ENCODE measurements at places on chromosomes 13 and 19. TPM values are rescaled to one million over a fixed set of nuclear protein-coding genes. Genes with fewer than 3 reads are reported as not detected.

- H3K4me1 ChIP-seq: no peaks in the 10 kb centered on the region
- no peak overlapping the region for H3K4me3 ChIP-seq
- no peak for DNase-seq
- no peak overlapping the region for H3K27ac ChIP-seq
- H3K27me3 ChIP-seq: no peaks in the 10 kb centered on the region
Measured at GRCh38 chr13:90365130-90365529, 982.4 kb upstream of the MIR17HG start.

The FGF22 gene
- 2.1 TPM for total RNA-seq

GRCh38 chr13:43425234-43425633 is 361.5 kb downstream of the ENOX1 start:
- no peaks in the 10 kb centered on the region for H3K27me3 ChIP-seq
- no peak overlapping the region for H3K4me3 ChIP-seq
- no peak for DNase-seq
- H3K27ac ChIP-seq: no peak overlapping the region
- no peaks in the 10 kb centered on the region for H3K4me1 ChIP-seq

The OR10H3 gene
- not detected for total RNA-seq

DNA sequence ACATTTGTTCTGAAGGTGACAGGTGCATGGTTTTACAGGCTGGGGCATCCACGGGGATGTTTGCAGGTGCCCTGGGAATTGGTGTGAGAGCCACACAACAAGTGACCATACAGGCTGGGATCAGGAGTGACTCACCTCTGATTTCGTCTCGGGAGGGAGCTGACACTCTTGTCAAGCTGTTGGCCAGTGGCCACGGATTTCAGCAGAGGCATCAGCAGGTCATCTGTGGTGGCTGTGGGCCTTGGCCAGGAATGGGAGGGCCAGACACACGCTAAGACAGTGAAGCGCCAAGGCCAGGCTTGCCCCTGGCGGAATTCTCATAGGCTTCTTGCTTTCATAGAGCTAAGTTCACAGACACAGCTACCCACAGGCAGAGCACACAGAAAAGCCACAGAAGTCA is 108.6 kb downstream of the HSPH1 start:
- no peaks in the 10 kb centered on the region for H3K4me1 ChIP-seq
- no peaks in the 10 kb centered on the region for H3K27me3 ChIP-seq

DNA sequence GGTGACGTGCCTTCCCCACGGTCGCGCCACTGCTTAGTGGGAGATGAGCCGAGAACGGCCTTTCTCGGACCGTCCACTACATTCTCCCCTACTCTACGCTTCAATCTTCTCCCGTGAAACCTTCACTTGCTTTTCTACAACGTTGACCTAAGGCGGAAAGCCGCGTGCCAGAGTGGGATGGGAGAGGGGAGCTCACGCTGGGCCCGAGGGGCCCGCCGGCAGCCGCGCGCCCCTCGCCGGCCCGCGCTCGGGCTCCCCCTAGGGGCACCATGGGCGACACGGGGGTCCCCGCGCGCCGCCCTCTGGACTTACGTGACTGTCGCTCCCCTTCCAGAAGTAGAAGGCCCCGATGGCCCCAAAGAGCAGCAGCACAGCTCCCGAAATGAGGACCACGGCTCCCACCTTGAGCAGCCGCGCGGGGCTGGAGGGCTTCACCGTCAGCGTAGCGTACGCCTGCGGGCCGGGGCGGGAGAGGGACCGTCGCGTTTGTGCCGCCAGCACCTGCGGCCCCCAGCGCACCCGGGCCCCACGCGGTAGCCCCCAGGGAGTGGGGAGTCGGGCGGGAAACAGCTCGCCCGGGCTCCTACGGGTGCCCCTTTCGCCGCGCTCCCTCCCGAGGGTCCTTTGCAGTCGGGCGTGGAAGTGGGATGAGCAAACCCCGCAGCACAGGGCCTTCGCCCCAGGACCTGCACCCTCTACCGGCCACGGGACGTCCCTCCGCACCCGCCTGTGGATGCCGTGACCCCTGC is 727 bp downstream of the CNMD start:
- H3K4me1 ChIP-seq: peaks cover 15% of the 10 kb centered on the region
- H3K36me3 ChIP-seq: no peaks in the 10 kb centered on the region
- H3K4me3 ChIP-seq: peak overlapping the region; percentile 55

The ZNF568 gene
- total RNA-seq: 14.7 TPM

The ZNF154 gene
- total RNA-seq: 7.0 TPM

The RXFP2 gene
- not detected for total RNA-seq

GRCh38 chr19:55353803-55354697 is 469 bp downstream of the COX6B2 start:
- DNase-seq: no peak
- H3K27me3 ChIP-seq: peaks cover 40% of the 10 kb centered on the region
- H3K4me3 ChIP-seq: peak overlapping the region; percentile 63
- H3K4me1 ChIP-seq: peaks cover 18% of the 10 kb centered on the region

- peaks cover 73% of the 10 kb centered on the region for H3K4me1 ChIP-seq
- no peaks in the 10 kb centered on the region for H3K36me3 ChIP-seq
- H3K4me3 ChIP-seq: no peak overlapping the region
- H3K27me3 ChIP-seq: no peaks in the 10 kb centered on the region
- H3K27ac ChIP-seq: no peak overlapping the region
Measured at GRCh38 chr13:114112231-114112825, 20.1 kb downstream of the RASA3 start.

DNA sequence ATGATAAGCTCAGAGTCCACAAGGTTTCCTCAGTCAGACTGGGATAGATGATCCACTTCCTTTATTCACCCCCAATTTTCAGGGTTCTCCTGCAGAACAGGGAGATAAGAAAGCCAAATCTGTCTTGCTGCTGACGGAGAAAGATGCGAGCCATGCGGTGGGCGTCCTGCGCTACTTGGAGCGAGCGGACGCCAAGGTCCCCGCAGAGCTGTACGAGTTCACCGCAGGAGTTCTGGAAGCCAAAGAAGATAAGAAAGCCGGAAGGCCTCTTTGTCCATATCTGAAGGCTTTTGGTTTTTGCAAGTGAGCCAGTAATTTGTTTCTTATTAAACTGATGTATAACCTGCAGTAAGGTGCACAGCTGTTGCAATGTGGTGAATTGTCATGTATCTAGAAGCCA is 66.7 kb downstream of the SLC7A9 start:
- no peak for DNase-seq
- no peak overlapping the region for H3K27ac ChIP-seq
- no peaks in the 10 kb centered on the region for H3K4me1 ChIP-seq

DNA sequence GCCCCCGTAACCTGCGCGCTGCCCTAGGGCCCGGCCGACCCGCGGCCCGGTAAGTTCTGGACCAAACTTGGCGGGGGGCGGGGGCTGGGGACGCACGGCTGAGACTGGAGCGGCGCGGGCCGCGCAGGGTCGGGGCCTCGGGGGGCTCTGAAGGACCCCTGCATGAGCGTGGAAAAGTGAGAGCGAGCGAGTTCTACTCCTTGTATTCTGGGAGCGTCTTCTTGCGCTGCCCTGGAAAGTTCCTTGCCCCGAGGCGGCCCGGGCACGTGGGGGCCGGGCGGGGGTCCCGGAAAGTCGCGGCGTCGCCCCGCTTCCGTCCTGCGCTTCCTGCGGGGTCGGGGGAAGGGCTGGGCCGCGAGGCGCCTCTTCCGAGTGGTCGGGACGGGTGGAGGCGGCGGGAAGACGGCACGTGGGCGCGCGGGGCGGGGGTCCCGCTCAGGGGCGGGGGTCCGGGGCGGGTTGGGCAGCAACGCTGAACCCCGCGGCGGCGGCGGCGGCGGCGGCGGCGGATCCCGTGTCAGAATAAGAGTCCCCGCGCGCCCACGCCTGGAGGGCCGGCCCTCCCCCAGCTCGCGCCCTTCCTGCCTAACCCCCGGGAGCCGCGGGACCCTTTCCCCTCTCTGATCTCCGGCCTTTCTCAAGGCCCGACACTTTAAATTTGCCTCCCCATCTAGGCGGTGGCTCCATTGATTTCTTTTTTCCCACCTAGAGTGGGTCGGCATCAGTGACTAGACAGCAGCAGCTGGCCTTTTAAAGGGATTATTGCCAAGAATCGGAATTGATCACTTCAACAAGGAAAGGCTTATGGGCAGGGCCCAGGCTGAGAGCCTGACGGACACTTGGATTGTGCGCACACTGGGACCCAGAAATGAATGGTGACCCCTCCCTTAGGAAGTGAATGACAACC is 749 bp downstream of the GATAD2A start:
- H3K4me3 ChIP-seq: peak overlapping the region; percentile 97
- peak overlapping the region; percentile 88 for H3K27ac ChIP-seq
- H3K27me3 ChIP-seq: no peaks in the 10 kb centered on the region
- DNase-seq: no peak

The BRCA2 gene
- 0.83 TPM for total RNA-seq

The STARD13 gene
- 57.0 TPM for total RNA-seq

- peaks cover 10% of the 10 kb centered on the region for H3K4me1 ChIP-seq
- no peak overlapping the region for H3K27ac ChIP-seq
- no peak for DNase-seq
Measured at GRCh38 chr13:98348466-98349200, 171.6 kb upstream of the RNF113B start.

DNA sequence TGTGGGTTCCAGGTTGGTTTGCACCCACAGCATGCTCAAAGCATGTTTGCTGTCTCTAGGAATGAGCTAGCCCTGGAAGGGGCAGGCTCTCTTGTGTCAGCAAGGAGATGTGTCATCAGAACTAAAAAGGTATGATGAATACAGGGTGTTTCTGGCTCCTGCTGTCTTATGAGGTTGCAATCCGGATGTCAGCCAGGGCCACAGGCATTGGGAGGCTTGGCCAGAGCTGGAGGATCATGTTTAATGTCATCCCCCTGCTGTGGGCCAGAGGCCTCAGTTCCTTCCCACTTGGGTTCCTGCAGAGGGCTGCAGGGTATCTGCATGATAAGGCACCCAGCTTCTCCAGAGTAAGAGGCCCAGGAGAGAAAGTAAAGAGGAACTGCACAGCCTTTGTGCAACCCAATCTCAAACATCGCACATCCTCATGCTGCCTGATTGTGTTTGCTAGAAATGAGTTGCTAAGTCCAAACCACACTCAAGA is 193.6 kb downstream of the COL4A1 start:
- H3K27ac ChIP-seq: no peak overlapping the region
- no peak overlapping the region for H3K4me3 ChIP-seq
- H3K27me3 ChIP-seq: peaks cover 3% of the 10 kb centered on the region
- no peaks in the 10 kb centered on the region for H3K36me3 ChIP-seq

DNA sequence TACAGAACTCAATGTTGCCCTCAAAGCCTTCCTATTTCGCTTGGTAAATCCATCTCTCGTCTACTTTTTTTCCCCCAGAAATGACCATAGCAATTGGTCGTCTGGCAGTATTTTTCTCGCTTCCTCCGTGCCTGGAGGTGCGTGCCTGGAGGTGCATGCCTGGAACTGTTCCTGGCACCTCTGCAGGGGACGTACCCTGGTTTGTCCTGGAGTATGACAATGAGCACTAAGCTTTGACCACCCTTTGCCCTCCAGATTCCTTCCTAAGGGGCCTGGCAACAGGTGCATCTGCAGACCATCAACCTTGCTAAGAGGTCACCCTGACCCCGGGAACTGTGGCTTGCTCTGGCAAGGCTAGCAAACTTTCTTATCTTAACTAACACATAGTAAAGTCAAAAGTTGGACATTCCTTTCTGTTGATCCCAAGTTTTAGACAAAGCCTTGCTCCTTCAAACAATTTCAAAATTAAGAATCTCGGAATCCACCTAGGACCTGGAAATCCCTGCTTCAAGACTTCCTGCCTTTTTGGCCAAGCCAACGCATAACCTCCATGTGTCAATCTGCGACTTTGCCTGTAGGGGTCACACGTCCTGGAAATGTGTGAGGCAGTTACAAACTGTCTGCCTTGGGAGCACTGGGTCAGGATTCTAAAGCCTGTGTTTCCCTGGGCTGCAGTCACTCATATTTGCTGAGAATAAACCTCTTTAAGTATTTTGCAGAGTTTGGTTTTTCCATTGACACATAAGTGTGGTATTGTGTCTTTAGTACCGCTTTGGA is 28.8 kb upstream of the TUBGCP3 start:
- no peak overlapping the region for H3K27ac ChIP-seq
- DNase-seq: peak; percentile 89
- no peak overlapping the region for H3K4me3 ChIP-seq
- peaks cover under 1% of the 10 kb centered on the region for H3K27me3 ChIP-seq
- H3K36me3 ChIP-seq: no peaks in the 10 kb centered on the region

GRCh38 chr19:38742906-38743305 is 1.4 kb downstream of the CAPN12 start:
- no peak overlapping the region for H3K4me3 ChIP-seq
- H3K27me3 ChIP-seq: no peaks in the 10 kb centered on the region
- no peak overlapping the region for H3K27ac ChIP-seq
- no peaks in the 10 kb centered on the region for H3K36me3 ChIP-seq
- no peaks in the 10 kb centered on the region for H3K4me1 ChIP-seq
- DNase-seq: no peak

- no peak overlapping the region for H3K4me3 ChIP-seq
- H3K27ac ChIP-seq: no peak overlapping the region
- no peak for DNase-seq
- H3K27me3 ChIP-seq: no peaks in the 10 kb centered on the region
- H3K36me3 ChIP-seq: no peaks in the 10 kb centered on the region
Measured at GRCh38 chr13:31853643-31854326, 114.5 kb downstream of the RXFP2 start.

The MVB12A gene
- 54.0 TPM for total RNA-seq

- no peaks in the 10 kb centered on the region for H3K36me3 ChIP-seq
- DNase-seq: no peak
- no peak overlapping the region for H3K27ac ChIP-seq
- no peaks in the 10 kb centered on the region for H3K27me3 ChIP-seq
- no peaks in the 10 kb centered on the region for H3K4me1 ChIP-seq
Measured at GRCh38 chr13:103184413-103184812, 118.2 kb upstream of the SLC10A2 start.

- peak overlapping the region; percentile 51 for H3K27ac ChIP-seq
- no peak overlapping the region for H3K4me3 ChIP-seq
- no peak for DNase-seq
Measured at GRCh38 chr13:110454956-110455355, 106.6 kb downstream of the RAB20 start.

GRCh38 chr19:9641810-9642209 is 20.8 kb upstream of the ZNF561 start:
- H3K4me1 ChIP-seq: no peaks in the 10 kb centered on the region
- H3K36me3 ChIP-seq: peaks cover 35% of the 10 kb centered on the region

The ANGPTL8 gene
- total RNA-seq: not detected

Measured in esophagus muscularis mucosa (tissue), 4 donors.